ENCODE measurements at places on chromosomes 16 and 17. TPM values are rescaled to one million over a fixed set of nuclear protein-coding genes. Genes with fewer than 3 reads are reported as not detected.

HOXB5 gene
- 38.2 TPM for polyA plus RNA-seq

DNAI2 gene
- polyA plus RNA-seq: 0.12 TPM

ABCC3 gene
- polyA plus RNA-seq: 11.8 TPM

MPV17L gene
- 14.4 TPM for polyA plus RNA-seq

TEKT1 gene
- 0.62 TPM for polyA plus RNA-seq

SLC5A10 gene
- 0.58 TPM for polyA plus RNA-seq

CHST5 gene
- polyA plus RNA-seq: 1.1 TPM

MYO15B gene
- 172 TPM for polyA plus RNA-seq

CPHXL2 gene
- polyA plus RNA-seq: 0.40 TPM

DNA sequence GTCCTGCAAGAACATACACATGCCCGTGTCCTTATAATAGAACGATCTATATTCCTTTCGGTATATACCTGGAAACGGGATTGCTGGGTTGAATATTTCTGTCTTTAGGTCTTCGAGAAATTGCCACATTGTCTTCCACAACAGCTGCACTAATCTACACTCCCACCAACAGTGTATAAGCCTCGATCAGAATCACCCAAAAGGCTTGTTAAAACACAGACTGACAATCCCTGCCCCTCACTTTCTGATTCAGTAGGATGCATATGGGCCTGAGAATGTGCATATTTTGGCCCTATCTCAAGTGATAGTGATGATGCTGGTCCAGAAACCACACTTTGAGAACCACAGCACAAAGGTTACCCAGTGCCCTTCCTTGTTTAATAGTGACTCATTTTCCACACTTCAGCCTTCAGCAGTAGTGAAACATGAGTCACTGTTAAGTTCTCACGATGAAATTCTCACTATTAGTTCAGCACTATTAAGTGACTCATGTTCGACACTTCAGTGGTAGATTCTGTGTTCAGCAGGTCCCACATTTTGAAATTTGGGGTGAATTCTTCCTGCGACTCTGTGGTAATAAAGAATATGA is 215.6 kb downstream of the GRIN2A start:
- no peak for DNase-seq

DNA sequence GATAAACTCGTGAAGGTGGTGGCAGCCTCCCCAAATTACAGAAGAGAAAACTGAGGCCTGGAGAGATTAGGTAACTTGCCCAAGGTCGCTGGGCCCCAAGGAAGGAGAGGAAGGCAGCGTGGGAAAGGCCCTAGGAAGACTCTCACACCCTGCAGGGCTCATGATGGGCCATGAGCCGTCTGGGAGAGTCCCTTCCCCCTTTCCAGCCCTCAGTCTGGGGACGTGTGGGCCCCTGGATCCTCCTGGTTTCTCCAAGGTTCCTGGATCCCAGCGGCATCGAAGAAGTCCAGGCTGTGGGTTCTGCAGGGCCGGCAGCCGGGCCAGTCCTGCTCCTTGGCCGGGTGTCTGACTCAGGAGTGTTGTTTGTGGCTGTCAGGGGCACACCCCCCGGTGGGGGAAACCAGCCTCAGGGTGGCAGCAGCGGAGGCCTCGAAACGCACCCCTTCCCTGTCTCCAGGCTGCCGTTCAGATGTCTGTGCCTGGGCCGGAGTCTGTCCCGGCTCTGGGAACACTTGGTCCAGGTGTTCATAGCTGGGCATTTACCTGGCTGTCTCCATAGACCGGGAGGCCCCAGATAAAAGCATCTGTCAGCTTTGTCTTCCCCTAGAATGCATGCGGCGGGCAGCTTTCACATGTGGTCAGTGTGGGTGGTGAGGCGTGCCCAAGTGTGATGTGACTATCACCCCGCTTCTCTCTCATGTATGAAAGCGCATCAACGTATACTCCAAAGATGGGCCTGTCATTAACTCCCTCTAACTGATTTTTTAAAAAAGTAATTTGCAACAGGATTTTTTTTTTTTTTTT is 3.7 kb upstream of the RAP1GAP2 start:
- DNase-seq: no peak

DNA sequence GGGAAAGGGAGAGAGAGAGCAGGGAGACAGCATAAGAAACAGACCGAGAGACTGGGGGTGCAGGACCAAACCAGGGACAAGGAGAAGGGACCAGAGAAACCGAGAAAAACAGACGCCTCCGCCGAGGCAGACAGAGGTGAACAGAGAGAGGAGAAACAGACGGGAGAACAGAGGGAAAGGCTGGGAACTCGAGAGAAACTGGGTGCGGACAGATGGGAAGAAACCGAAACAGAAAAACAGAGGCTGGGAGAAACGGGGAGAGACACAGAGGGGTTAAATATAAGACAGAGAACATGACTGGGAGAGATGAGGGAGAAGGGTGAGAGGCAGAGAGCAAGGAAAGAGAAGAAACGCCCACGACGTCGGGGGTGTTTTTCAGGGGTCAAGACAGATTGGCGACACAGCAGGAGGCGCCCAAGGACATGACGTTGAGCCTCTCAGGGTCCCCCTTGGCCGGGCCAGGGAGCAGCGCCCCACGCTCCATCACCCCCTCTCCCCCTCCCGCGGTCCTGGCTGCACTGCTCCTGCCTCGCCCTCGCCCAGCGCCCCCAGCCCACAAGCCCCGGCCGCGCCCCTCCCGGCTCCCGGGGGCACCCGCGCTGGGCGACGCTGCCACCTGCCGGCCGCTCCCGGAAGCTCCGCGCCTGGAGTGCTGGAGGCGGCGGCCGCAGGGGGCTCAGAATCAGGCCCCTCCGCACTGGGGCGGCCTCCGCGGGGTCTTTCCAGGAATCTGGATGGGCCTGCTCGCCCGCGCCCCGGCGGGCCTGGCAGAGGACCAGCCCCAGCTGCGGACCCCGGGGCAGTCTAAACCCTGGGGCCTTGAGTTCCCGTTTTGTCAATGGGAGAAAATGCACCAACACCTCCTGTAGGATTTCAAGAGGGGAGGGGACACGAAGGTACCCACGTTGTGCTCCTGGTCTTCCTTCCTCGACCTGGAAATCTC is 1.3 kb upstream of the TMEM92 start:
- no peak for DNase-seq

DNA sequence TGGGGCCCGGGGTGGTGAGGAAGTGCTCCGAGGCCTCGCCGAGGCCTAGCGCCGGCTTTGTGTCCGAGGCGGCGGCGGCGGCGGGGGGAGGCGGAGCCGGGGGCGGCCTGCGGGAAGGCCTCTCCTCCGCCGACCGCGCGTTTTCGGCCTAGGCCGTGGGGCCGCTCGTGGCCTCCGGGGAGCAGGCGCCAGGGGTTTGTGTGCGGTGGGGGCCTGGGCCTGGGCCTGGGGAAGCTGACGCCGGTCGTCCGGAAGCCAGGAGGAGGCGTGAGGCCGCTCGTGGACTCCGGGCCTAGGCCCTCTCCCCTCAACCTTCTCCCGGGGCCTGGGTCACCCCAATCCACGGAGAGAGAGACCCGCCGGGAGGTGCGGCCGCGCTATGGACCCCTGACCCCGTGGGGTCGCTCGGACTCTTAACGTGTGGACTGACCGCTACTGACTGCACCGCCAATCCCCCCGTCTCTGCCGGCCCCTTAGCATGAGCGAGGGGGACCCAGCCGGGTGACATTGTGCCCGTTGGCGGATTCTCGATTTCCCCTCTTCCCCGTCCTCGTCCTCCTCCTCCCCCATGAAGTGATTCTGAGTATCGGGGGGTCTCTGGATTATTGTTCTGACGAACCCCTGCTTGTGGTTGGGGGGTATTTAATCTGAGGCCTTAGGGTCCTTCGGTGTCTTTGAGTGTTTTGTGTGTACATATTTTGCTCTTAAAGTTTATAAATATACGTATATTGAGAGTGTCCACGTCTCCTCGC is 660 bp downstream of the RBBP6 start:
- no peak for DNase-seq

- no peak for DNase-seq
Measured at GRCh38 chr17:67842648-67843047, 17.3 kb downstream of the BPTF start.

GRCh38 chr16:1916640-1916990 is 1.6 kb downstream of the HS3ST6 start:
- DNase-seq: no peak

DNA sequence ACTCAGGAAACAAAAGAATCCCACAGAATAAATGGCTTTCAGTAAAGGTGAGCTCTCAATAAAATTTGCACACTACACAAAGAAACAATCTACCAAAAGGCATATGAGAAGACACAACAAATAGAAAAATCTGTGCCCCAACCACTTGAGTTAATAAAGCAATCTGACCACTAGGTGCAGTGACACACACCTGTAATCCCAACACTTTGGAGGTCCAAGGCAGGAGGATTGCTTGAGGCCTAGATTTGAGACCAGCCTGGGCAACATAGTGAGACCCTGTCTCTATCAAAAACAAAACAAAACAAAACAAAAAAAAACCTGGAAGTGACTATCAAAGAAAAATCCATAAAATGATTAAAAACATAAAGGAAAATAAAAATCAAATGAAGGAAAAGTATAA is 9.6 kb upstream of the ABCA5 start:
- no peak for DNase-seq

GRCh38 chr17:67629971-67630320 is 87.8 kb upstream of the NOL11 start:
- no peak for DNase-seq

GRCh38 chr17:83090444-83091256 is 11.2 kb downstream of the METRNL start:
- DNase-seq: no peak

- DNase-seq: no peak
Measured at GRCh38 chr16:85112364-85112763, at the start of gene CIBAR2. CIBAR2 (minus strand) TSS chr16:85112472; CDS start chr16:85112352, 120 bp downstream.

DNA sequence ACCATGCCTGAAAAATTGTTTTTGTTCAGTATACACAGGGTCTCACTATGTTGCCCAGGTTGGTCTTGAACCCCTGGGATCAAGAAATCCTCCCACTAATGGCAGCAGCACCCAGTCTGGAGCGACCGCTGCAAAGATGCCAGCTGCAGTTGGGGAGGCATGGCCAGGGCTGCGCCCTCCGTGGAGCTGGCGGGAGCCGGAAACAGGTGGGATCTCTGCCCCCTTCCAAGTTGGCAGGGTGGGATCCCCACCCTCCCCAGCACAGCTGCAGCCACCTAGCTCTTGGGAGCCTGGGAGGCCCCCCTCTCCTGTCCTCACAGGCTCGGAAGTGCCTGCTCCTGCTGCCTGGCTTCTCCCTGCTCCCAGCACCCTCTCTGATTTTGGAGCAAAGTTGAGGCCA is 176.8 kb downstream of the ZNF423 start:
- no peak for DNase-seq

DNA sequence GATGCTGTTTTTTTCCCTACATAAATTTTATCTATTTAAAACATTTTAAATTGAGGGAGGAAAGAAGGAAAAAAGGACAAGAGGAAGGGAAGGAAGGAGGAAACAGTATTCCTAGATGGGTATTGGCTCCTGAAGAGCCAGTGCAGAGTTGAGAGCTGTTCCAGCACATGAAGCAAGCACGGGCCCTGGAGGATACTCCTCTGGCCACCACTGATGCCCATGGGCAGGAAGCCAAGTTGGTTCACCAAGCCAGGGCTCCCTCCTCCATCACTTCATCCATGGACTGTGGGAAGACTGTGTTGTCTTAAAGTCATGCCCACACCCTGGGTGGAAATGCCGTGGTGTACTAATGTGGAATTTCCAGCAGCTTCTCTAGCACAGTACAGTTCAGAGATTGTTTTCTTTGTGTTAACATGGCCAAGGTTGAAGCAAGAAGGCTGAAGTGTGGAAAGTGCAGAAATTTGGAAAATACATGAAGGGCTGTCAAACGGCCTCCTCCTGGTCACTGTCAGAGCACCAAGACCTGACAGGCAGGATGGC is 23.9 kb upstream of the NOS2 start:
- no peak for DNase-seq

GRCh38 chr17:37747222-37747621 is 2.4 kb upstream of the HNF1B start:
- no peak for DNase-seq
